Activated CD8-positive, alpha-beta memory T cell treated with anti-CD3 and anti-CD28 coated beads for 24 hours (primary cell): ENCODE measurements at places on chromosomes 1 and 21.

- no peak for DNase-seq
These were observed 12.9 kb downstream of the GBP2 start for GRCh38 chr1:89112871-89113613.

- no peak for DNase-seq
These were observed 101.8 kb downstream of the CLIC6 start for GRCh38 chr21:34770576-34770975.

GRCh38 chr1:66445492-66446181 is 88.3 kb upstream of the SGIP1 start:
- peak; percentile 75 for DNase-seq

DNA sequence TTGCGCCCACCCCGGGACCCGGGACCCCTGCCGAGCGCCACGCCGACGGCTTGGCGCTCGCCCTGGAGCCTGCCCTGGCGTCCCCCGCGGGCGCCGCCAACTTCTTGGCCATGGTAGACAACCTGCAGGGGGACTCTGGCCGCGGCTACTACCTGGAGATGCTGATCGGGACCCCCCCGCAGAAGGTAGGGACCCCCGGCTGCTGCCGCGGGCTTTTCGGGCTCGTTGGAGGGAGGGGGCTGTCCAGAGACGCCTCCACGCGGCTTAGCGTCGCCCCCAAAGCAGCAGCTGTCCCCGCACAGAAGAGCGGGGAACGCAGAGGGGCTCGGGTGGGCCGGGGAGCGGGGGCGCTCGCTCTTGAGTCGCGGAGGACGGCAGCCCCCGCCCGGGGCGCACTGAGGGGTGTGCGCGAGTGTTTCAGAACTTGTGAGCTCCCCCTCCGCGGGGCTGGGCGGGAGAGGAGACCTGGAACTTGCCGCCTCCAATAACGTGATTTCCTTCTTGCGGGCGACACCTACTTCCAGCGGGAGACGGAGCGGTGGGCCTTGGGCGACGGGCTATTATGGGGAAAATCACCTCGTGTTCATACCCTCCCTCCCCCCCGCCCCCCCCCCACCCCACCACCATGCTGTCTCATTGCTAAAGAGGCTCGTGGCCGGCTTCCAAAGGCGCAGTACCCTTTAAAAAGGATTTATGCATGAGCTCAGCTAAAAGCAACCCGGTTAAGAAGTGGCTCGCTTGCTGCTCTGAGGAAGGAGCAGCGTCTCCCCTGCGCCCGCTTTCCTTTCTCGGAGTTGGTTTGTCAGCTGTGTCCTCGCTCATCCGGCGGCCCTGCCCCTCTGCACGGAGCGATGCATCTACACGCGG is 664 bp downstream of the BACE2 start:
- no peak for DNase-seq

DNA sequence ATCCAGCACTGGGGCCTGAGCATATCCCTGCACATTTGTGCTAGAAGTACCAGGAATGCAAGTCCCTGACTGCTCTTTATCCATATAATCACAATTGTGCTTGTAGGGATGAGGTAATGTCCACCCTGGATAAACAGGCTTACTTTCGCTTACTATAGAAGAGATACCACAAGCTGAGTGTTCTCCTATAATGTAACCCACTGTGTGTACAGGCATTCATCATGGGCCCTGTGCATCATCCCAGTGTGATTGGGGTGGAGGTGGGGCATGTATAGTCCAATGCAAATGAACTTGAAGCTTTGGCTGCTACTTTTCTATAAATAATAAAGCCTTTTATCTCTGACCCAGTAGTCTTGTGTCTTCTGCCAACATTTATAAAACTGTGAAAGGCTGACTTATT is 69.3 kb downstream of the MAN1A2 start:
- no peak for DNase-seq

DNA sequence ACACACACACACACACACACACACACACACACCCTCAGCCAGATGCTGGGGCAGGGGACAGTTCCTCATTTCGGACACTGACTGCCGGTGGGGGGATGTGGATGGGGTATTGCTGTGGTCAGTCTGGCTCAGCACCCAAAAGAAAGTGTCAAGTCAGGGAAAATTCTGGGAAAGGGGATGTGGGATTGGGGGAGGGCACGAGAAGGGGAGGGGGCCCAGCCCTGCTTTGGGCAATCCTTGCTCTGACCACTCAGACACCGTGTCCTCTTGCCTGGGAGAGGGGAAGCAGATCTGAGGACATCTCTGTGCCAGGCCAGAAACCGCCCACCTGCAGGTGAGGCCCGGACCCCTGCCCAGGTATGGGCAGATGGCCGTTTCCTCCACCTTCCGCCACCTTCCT is at the start of gene C1QC:
Gene C1QC (plus strand): TSS at position 253 of the 400 bp plus-strand sequence. CDS start 391 bp downstream, outside the sequence.
- DNase-seq: no peak

DNA sequence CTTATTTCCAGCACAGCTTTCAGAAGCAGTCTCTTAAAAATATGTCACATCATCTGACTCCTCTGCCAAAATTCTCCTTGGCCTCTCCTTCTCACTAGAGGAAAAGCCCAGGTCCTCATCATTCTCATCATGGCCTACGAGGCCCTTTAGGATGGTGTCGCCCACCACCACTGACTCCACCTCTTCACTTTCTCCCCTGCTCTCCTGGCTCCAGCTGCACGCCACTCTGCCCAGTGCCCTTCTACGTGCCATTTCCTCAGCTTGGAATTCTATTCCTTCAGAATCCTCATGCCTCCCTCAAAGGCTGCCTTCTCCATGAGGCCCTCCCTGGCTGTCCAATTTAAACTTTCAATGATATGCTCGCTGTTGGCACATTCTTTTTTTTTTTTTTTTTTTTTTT is 25.3 kb upstream of the BTG2 start:
- no peak for DNase-seq

DNA sequence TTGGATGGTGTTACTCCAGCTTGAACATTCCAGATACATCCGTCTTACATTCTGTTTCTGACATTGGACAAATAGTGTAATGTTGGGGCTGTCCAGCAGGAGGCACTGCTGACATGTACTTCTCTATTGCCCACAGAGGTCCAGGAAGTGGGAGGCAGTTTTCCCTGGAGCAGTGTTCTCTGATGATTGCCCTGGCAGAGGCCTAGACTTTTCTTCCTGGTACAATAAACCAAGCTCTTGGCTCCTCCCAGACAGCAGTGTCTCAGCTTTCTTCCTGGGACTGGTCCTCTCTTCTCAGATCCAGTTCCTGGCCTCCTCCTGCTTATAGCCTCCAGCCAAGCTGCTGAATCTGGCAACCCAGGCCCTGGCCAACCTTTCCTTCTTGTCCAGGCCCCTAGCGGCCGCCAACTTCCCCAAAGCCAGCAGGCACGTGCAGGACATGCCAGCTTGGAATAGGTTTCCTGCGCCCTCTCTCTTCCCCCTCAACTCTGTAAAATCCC is 14.9 kb upstream of the IFNLR1 start:
- peak; percentile 86 for DNase-seq

- DNase-seq: peak; percentile 92
These were observed 14.4 kb downstream of the CELSR2 start for GRCh38 chr1:109263597-109264378.

DNA sequence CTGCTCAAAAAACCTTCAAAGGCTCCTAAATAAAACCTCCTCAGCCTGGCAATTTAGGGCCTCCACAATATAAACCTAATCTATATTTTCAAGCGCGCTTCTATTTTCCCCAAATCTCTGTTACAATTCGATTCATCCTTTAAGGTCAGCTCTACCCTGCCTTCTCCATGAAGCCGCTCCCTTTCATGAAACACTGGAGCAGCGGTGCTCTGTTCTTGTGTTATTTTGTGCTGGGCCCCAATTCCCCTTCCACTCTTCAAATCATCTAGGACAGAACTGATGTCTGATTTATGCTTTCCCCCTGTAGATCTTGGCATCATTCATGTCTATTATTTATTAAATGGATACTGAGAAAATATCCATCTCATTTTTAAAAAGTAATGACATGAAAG is 6.9 kb downstream of the ERRFI1 start:
- no peak for DNase-seq

DNA sequence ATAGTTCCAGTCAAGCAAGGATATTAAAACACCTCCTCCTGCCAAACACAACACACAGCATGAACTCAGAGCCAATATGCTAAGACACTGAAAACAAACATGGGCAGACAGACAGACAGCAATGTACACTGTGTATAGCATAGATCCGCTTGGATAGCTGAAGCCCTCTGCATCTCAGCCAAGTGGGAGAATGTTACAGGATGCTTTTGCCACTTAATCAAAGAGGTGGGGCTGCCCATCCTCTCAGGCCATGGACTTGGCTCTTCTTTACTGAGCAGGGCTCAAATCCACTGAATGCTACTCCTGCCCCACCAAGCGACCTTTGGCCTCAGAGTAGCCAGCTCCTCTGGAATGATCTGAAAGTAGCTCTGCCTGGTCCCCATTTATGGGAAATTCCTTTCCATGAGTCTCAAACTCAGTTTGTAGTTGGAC is 64.7 kb upstream of the NGF start:
- no peak for DNase-seq

DNA sequence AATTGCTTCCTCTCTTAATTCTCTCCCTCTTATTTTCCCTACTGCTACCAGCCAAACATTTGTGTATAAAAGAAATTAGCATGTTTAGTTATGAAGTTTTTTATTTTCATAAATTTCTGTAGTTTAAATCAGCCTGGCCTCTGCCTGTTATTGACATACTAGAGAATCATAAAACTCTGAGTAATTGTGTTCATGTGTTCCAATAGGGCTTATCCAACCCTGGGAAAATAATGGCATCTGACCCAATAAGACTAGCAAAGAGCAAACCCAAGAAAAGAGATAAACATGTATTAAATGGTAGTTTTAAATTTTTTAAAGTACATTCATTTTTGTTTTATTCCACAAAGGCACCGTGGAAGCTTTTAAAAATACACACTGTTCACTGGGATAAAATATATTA is 404.3 kb downstream of the HLX start:
- DNase-seq: no peak

DNA sequence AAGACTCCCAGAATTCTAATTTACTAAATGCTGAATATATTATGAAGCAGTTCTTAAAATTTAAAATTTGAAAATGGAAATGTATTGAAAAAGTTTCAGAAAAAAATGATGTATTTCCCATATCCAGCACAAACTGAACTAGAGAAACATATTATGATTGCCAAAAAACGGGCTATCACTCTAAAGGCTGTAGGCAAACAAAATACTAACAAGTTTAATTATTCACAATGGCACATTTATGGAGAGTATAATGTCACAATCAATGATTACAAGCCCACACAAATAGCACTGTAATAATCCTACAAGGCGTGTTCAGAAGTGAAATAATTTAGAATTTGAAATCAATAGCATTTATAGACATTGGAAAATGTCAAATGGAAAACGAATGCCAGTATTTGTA is 531.3 kb downstream of the PTBP2 start:
- DNase-seq: no peak

GRCh38 chr1:38451541-38451993 is 405.0 kb upstream of the POU3F1 start:
- DNase-seq: no peak

DNA sequence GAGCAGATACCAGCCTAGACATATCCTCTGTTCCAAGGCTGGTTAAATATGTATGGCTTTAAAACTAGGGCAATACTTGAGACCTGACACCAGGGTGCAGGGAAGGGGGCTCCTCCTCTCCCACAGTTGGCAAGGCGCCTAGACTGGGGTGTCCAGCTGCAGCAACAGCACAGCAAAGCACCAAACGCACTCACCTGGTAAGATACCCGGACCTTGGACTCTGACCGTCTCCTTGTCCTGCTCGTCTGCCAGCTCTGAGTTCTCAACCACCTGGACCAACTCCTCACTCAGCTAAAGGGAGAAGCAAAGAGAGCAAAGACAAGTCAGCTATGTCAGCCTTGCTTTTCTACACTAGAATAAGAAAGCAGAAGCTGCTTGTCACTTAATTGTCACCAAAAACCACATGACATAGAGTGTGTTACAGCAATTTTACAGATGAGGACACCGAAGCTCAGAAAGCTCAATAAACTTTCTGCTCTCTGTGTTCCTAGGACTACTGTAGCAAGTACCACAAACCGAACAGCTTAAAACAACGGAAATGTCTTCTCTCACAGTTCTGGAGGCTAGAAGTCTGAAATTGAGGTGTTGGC is 4.4 kb downstream of the PACC1 start:
- DNase-seq: no peak

DNA sequence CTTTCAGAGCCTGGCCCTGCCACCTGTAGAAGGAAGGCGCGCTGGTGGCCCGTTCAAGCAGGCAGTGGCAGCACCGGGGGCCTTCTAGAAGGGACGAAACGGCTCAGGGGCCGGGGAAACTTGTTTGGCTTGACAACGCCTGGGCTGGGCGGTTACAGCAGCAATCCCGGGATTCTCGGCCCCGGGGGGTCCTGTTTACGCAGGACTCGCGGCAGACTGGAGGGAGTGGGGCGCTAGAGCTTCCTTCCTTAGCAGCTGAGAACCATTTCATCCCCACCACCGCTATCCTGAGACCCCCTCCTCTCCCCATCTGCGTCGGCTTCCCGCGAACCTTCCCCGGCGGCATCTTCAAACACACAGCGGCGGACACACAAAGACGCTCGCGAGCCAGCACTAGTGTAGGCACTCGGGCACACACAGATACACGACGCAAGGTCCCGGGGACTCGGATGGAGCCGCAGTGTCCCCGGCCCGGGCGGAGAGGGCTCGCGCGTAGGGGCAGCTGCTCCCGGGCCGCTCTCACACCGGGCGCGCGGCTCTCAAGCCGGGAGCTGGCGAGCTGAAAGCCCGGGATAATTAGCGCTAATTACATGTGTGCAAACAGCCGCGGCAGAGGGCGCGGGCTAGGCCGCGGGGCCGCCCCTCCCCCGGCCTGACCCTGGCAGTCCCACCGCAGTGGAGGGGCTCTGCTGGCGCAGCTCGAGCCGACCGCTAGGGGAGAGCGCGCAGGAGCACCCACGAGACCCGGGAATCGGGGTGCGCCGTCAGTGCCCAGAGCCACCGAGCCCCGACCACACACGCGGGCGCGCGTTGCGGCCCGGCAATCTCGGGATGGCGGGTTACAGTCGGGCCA is 271.4 kb downstream of the FOXD2 start:
- DNase-seq: peak; percentile 67

- DNase-seq: no peak
These were observed 630 bp upstream of the LHX9 start for GRCh38 chr1:197916500-197916983.

DNA sequence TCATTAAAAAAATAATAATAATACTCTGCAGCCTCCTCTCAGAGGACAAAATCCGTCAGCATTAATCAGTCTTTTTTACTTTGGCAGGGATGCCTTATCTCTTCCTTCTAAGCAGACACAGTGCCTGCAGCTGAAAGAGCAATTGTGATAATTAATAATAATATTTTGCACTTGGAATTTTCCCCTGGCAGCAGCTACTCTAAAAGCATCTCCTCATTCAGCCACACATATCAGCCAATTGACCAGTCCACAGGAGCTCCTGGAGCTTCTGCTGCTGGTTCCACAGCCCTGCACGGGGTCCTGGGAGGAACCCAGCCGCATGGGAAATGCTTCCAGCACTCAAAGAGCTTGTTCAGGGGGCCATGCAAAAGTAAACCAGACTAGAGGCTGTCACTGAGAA is 31.0 kb upstream of the VWA5B1 start:
- DNase-seq: no peak

GRCh38 chr1:43405876-43406234 is 16.2 kb downstream of the SZT2 start:
- DNase-seq: no peak
